ENCODE measurements at places on chromosomes 1 and 21. TPM values are rescaled to one million over a fixed set of nuclear protein-coding genes. Genes with fewer than 3 reads are reported as not detected.

TRAF3IP3 gene
- total RNA-seq: 3.1 TPM

CHAF1B gene
- 1.2 TPM for total RNA-seq

SLAMF8 gene
- 4.8 TPM for total RNA-seq

VCAM1 gene
- total RNA-seq: 24.2 TPM

RBM8A gene
- 83.3 TPM for total RNA-seq

CCDC24 gene
- total RNA-seq: 4.1 TPM

IFI44L gene
- 36.4 TPM for total RNA-seq

AKR1A1 gene
- total RNA-seq: 97.2 TPM

CHML gene
- 11.2 TPM for total RNA-seq

SLC1A7 gene
- 1.7 TPM for total RNA-seq

ESRRG gene
- total RNA-seq: not detected

GBP7 gene
- total RNA-seq: not detected

SPRR4 gene
- not detected for total RNA-seq

S100A3 gene
- total RNA-seq: 4.1 TPM

MTARC2 gene
- 15.2 TPM for total RNA-seq

PTPN7 gene
- 2.2 TPM for total RNA-seq

CHIT1 gene
- total RNA-seq: 0.14 TPM

RIIAD1 gene
- 4.0 TPM for total RNA-seq

ZC3H12A gene
- 18.4 TPM for total RNA-seq
